GM13976 (cell line): ENCODE measurements at places on chromosomes 1 and 21.

- no peak for DNase-seq
These were observed 6.6 kb downstream of the PAPPA2 start for GRCh38 chr1:176469450-176470010.

- no peak for DNase-seq
These were observed 42.4 kb downstream of the S100B start for GRCh38 chr21:46562472-46562871.

- no peak for DNase-seq
These were observed 349.4 kb downstream of the HLX start for GRCh38 chr1:221228594-221228993.

DNA sequence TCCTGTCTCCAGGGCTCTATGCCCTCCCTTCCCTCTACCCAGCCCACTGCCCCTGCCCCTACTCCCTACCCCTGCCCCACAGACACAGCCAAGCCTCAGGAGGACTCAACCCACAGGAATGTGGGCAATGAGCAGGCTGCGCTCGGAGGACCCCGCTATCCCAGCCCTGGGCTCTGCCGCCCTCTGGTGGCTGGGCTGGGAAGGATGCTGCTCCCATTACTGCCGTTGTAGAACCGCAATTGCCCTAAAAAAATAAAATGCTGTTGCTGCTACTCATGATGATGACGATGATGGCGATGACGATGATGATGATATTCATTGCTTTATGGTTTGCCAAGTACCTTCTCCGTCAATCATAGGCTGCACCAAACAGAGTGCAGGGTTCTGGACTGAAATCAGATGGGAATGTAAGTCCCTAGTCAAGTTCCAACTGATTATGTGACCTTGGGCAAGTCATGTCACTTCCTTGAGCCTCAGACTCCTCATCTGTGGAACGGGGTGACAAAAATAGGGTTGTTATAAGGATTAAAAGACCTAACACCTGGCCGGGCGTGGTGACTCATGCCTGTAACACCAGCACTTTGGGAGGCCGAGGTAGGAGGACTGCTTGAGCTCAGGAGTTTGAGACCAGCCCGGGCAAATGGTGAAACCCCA, 24.6 kb downstream of the ARHGEF19 start:
- peak; percentile 89 for DNase-seq

- no peak for DNase-seq
These were observed 11.8 kb downstream of the C1orf116 start for GRCh38 chr1:207020709-207021107.

- no peak for DNase-seq
These were observed 3.1 kb downstream of the WNT4 start for GRCh38 chr1:22139817-22140216.

GRCh38 chr21:38322311-38322950, 65.6 kb downstream of the KCNJ15 start:
- DNase-seq, result no peak

GRCh38 chr1:107213225-107213624, 72.4 kb downstream of the NTNG1 start:
- no peak for DNase-seq

DNA sequence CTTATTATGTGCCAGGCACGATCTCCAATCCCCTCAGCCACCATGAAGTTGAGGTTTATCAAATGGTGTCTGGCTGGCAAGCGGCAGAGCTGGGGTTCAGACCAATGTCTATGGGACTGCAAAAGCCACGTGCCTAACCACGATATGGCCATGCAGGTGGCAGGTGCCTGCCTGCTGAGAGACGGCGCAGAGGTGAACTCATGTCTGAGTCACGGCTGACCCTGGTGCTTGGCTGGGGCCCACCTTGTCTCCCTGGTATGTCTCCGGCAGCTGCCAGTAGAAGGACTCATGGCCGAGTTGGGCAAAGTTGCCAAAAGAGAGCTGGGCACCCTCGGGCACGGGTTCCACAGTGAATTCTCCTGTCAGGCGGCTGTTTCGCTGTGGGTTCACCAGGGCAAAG, 59.9 kb downstream of the LDLRAD2 start:
- no peak for DNase-seq

DNA sequence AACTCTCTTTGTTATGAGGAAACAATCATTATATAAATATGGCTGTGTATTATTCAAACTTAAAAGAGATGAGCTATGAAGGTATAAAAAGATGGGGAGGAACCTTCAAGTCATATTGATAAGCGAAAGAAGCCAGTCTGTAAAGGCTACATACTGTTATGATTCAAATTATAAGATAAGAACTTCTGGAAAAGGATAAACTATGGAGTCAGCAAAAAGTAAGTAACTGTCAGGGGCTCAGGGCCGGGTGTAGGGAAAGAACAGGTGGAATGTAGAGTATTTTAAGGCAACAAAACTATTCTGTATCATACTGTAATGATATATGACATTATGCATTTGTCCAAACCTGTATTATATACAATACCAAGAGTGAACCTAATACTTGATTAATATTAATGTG, 573.1 kb upstream of the ZRANB2 start:
- no peak for DNase-seq

- no peak for DNase-seq
These were observed 53.3 kb downstream of the GATAD2B start for GRCh38 chr1:153869486-153869885.

DNA sequence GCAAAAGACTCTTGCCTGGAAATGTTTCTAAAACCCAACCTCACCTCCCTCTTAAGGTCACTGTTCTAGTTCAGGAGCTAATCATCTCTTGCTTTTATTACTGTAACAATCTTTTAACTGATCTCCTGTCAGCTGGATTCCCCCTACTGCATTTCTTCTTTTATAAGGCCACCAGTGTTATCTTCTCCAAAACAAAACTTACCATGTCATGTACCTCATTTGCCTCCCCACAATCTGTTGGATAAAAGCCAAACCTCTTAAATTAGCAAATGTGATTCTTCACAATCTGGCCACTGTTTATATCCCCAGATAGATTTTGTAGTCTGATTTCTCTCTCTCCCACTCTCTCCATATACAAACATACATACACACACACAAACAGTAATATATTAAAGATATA, 143.3 kb downstream of the DENND1B start:
- no peak for DNase-seq

DNA sequence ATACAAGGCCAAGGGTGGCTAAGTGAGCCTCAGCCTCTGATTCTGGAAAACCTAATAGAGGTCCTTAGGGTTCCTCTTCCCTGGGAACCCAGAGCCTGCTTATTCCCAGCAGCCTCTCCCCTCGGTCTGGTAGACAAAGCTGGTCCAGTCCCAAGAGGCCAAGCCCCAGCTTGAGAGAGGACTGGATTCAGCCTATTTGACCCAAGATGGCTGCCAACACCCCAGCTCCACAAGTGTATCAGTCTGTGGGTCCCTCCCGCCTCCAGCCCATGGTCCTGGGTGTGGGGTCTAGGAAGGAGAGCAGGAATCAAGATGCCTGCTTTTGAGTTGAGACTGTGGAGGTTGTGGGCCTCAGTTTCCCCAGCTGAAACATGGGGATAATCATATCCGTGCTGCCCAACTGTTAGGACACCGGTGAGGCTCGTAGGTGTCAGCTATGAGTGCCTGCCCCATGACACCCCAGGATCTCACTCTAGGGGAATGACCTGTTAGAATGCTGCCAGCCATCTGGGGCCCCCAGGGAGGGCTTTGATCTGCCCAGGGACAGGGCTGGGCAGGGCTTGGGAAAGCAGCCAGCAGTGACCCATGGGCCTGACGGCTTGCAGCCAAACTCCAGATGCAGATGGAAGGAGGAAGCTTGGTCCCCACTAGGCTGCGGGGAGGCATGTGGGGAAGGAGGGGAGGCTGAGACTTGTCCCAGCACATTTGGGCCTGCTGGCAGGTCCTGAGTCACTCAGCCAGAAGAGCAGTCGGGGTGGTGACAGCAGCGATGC, 45.4 kb downstream of the NUAK2 start:
- DNase-seq, result no peak

DNA sequence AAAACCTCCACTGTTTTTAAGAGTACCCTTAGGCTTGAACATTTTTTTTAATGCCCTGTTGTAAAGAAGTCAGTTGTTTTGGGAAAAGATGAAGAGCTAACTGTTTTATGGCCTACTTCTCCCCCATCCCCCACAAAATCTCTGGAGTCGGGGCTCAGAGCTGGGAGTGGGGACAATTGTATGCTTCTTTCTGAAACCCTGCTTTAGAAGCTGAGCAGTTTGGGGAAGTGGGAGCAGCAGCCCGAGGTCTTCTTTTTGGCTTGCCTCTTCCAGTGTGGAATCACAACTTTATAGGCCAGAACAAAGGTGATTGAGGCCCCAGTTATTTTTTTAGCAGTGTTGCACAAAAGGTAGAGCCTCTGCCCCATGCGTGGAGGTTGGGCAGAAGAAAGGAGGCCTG, 25.2 kb downstream of the PPP2R5A start:
- DNase-seq, result no peak

DNA sequence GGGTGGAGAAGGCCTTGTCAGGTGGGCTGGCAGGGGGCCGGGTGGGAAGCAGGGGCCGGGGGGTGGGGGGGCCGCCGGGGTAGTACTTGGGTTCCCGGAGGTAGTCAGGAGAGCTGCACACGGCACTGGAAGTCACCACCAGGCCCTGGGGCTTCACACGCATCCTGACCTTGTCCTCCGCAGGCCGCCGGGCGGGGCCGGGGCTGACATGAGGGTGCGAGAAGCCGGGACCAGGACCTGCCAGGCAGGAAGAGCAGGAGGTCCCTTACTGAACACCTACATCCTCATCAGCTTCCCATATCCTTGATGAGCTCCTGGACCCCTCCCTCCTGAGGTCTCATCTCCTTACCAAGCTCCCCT, 52.0 kb downstream of the AHDC1 start:
- no peak for DNase-seq

DNA sequence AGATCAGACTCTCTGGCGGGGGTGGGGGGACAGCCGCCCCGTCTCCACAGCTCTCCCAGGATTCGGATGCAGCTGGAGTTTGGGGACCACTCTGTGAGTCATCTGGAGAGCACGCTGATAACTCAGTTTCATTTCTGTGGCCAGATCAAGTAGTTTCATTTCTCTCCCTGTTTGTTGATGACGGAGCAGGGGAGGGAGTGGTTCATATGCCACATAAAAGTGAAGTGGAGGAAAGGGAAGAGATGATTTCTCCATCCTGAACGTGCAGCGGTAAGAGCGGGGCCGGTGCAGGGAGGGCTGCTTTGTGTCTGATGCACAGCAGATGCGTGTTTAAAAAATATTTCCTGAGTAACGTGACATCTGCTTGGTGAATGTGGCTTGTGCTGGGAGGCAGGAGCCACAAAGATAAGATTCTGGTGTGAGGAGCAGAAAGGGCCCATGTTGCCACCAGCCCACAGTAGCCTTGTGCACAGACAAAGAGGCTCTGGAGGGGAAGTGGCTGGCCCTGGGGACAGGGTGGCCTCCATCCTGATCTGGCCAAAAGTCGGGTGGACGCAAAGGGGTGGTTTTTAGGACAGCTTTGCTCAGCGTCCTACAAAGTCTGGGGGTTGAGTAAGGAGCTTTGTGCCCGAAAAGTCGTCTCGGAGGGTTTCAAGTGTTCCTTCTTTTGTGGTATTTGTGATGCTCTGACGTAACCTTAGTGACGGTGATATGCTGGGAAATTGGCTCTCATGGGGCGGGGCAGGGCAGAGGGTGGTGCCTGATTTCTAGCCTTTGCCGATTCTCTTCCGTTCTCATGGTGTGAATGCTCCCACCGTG, at the start of gene MX2:
Gene MX2 (plus strand): TSS at position 242 of the 819 bp plus-strand sequence. CDS start 14,880 bp downstream, outside the sequence.
- peak; percentile 79 for DNase-seq

DNA sequence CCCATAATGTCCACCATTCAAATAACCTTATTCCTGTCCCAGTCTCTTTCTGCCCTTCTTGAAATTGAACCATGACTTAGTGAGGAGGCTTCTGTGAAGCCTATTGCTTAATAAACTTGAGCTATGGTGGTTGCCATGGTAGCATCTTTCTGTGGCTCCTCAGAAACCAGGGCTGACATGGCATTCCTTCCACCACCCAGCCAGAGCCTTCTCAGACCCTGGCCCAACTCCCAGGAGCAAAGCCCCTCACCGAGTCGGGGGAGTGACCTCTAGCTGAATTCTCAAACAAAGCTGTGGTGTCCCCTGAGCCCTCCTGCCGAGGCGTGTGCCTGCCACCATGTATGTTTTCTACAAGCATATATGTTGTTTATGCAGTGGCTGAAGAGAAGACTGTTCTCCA, 259.1 kb downstream of the CACNA1E start:
- no peak for DNase-seq

- DNase-seq, result no peak
These were observed 63.4 kb downstream of the CAPN2 start for GRCh38 chr1:223775711-223776074.

DNA sequence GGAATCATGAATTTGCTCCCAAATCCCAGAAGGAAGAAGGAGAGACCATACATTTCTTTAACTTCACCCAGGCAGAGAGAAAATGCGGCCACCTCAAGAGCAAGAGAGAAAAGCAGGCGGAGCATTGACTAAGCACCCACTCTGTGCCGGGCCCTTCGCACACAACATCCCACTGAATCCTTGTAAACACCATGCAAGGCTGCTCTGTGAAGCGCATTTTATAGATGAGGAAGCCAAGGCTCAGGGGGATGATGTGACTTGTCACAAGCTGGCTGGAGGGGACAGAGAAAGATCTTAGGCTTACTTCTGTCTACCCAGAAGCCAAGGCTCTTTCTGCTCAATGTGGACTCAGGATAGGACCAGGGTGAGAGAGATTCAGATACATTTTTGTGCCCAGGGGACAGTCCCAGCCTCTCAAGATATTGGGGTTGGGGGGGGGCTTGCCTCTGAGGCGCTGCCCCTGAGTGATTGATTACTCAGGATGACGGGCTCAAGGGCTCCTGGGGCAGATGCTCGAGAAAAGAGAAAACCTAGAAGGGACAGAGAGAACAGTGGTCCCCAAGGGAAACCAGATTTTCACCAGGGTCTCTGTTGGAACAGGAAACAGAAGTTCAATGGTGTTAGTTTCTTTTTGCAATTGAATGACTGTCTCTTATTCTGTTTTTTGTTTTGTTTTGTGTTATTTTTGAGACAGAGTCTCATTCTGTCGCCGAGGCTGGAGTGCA, 19.5 kb downstream of the PADI2 start:
- DNase-seq, result no peak

DNA sequence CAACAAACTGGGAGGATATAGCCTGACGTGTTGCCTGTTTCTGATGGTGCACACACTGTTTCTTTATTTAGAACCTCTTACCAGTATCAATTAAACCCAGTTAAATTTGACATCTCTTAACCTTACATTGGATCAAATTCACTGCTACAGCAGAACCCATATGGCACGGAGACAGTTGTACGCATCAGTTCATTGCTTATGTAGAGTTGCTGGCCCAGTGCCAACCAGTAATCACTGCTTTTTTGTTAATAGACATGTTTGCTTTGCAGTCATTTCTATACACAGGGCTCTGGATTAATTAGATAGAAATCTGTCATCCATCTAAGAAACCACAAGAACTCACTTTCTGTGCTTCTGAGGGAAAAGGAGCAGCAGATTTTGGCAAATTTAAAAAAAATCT, 154.0 kb downstream of the RWDD3 start:
- no peak for DNase-seq

DNA sequence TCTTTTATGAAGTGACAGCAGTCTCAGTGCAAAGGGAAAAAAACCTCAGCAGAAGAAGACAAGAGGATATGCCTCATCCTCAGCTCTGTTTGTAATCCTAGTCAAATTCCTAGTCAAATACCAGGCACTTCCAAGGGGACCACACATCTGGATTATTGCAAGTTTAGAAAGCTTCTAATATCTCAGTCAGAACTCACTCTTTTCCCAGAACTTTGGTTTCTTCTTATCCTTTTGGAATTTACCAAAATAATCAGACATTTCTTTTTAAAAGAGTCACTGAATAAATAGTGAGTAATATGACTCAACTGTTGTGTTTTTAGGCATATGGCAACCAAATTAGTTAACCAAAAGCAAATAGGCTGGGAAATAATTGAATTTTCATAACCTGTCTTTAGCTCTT, 47.8 kb downstream of the PRRX1 start:
- DNase-seq, result no peak
